Pericardium fibroblast (primary cell): ENCODE measurements at places on chromosomes 6 and 20. TPM values are rescaled to one million over a fixed set of nuclear protein-coding genes. Genes with fewer than 3 reads are reported as not detected.

GSTA2 gene
- total RNA-seq: not detected in 2 replicates

HLA-G gene
- total RNA-seq: not detected in 2 replicates

TENT5A gene
- 6.5 and 9.9 TPM in 2 replicates for total RNA-seq

TBX18 gene
- 29.6 and 61.3 TPM in 2 replicates for total RNA-seq

LAMP5 gene
- not detected in 2 replicates for total RNA-seq

MUCL3 gene
- not detected in 2 replicates for total RNA-seq

ESF1 gene
- 5.6 and 8.3 TPM in 2 replicates for total RNA-seq

SEC63 gene
- total RNA-seq: 25.3 and 30.5 TPM in 2 replicates
